ENCODE measurements at places on chromosomes 11 and 22. TPM values are rescaled to one million over a fixed set of nuclear protein-coding genes. Genes with fewer than 3 reads are reported as not detected.

The FREY1 gene
- total RNA-seq, result 0.99 TPM

- no peak for DNase-seq
These were observed 5.7 kb upstream of the HINFP start for GRCh38 chr11:119115484-119116234.

The CASP5 gene
- total RNA-seq, result not detected

- no peak for DNase-seq
These were observed 31.3 kb upstream of the SLN start for GRCh38 chr11:107743191-107743590.

DNA sequence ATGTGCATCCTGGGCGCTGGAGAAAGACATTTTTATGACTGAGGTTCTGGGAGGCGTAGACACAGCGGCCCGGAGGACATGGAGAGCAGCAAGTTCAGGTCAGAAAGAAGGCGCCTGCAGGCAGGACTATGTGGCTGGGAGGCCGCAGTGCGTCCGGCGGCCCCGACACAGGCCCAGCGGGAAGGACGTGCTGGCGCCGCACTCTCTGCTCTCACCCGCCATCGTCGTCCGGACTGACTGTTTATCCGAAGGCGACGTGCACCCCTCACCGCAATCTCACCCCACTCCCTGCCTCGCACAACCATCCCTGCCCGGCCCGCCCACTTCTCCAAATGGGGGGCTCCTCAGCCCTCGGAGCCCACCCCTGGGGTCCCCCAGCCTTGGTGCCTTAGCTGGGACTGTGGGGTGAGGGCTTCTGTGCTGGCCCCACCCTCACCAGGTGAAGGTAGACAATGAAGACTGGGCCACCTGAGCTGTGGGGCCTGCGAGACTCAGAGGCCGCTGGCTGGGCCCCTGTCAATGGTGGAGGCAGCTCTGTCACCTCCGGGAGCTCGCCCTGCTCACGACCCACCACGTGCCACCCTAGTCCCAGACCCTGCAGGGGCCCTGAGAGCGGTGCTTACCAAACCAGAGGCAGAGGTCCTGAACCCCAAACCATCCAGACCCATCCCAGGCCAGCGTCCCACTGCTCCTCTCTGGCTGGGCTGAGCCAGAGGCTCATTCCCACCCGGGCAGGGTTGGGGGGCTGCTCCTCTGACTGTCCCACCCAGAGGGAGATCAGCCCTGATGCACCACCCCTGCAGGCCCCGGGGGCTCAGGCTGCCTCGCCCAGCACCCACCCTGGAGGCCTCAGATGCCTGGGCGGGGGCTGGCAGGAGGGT is 16.2 kb upstream of the MUC5B start:
- no peak for DNase-seq

GRCh38 chr11:45674481-45675190 is 9.2 kb upstream of the CHST1 start:
- no peak for DNase-seq

The SPON1 gene
- total RNA-seq, result 35.9 TPM

DNA sequence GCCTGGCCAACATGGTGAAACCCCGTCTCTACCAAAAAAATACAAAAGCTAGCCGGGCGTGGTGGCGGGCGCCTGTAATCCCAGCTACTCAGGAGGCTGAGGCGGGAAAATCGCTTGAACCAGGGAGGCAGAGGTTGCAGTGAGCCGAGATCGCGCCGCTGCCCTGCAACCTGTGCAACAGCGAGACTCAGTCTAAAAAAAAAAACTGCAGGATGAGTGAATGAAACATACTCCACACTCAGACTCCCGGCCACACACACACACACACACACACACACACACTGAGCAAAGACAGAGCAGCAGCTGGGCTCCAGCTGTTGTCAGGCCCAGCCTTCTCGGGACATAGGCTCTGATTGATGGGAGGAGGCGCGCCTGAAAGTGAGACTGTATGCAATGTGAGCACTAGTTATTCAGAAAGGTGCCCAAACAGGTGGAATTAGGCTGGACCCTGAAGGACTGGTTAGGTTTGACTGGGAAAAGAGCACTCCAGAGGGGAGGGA is 1.5 kb upstream of the PLEKHA7 start:
- no peak for DNase-seq

GRCh38 chr11:124339396-124340141 is 19.6 kb upstream of the OR8D2 start:
- DNase-seq, result no peak

- DNase-seq, result no peak
These were observed 4.1 kb upstream of the WDR74 start for GRCh38 chr11:62843466-62843865.

DNA sequence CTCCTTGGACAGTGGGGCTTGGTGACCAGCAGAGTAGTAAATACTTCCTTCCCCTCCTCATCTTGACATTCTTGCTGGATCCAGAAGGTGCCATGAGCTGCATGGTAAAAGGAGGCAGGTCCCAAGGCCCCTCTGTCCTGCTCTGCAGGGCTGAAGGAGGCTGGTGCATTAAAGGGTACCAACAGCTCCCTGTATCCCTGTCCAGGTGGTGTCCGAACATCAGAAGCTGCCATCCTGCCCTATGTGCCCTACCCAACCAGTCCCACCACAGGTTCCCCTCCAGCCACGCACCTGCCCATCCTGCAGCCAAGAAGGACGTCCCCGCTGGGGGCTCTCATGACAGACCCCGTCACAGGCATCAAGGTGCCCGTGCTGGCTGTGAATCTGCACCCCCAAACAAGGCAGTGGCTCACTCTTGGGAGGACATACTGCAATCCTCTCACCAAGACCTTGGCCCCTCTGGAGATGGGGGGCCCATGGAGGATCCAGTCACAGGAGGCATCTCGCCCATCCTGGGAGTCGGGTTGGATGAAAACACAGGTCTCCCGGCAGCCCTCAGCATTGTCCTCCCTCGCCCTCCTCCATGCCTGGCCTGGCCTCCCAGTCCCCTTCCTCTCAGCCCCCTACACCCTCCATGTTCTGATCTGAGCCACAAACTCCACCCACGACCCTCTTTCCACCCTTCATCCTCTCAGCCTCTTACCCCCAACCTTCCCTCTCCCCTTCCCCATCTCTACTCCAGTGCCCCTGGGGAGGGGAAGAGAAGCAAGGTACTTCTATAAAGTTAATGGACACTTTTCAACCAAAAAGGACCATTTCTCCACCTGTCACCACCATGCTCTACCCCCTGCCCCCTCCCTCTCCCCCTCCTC is 55.1 kb downstream of the BTG4 start:
- DNase-seq, result no peak

GRCh38 chr22:19691721-19692341 is 22.5 kb upstream of the SEPTIN5 start:
- DNase-seq, result peak; percentile 73

GRCh38 chr11:22416462-22416861 is 78.3 kb downstream of the SLC17A6 start:
- DNase-seq, result no peak

The RIMBP3C gene
- 1.2 TPM for total RNA-seq

DNA sequence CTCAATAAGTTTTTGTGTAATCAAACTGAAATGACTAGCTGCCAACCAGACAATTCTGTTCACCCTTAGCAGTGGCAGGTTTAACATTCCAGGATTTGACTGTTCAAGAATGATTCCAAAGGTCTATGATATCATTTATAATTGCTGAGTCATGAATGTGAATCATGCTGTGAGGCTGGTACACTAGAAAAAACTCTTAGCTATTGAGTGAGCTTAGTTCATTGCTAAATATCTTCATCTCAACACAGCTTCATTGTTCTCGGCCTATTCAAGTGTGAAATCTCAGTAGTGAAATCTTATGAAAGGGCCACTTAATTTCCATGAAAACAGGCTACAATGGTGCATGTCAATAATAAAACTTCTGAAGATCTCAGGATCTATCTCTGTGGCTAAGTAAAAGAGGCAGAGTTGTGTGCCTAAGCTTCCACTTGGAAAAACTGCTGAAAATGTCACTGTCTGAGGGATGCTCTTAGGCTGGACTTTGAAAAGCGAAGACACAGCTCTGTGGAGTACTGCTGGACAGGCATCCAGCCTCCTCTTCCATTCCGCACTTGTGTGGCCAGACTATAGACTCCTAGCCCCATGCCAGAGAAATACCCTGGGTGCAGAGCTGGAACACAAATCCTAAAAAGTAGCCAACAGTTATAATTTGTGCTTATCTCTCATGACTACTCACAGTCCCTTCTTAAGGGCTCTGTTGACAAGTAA is 12.8 kb downstream of the AQP11 start:
- DNase-seq, result no peak

GRCh38 chr22:19664951-19665783 is 49.1 kb upstream of the SEPTIN5 start:
- no peak for DNase-seq

- DNase-seq, result no peak
These were observed 76.7 kb upstream of the BLID start for GRCh38 chr11:122192634-122193255.
